IPS DF 19.7 (cell line): ENCODE measurements at places on chromosomes 4 and X.
A peak's percentile ranks its signal among the peaks of the same experiment; 100 is the strongest.

GRCh38 chr4:139438141-139438540, 15.8 kb upstream of the RAB33B start:
- no peak for DNase-seq

- no peak for DNase-seq
Observed at GRCh38 chr4:151144329-151145072, 45.1 kb downstream of the RPS3A start.

- DNase-seq, result no peak
Observed at GRCh38 chr4:24471486-24472160, 112.7 kb downstream of the DHX15 start.

GRCh38 chr4:155419266-155419665, 42.5 kb upstream of the MAP9 start:
- DNase-seq, result no peak

DNA sequence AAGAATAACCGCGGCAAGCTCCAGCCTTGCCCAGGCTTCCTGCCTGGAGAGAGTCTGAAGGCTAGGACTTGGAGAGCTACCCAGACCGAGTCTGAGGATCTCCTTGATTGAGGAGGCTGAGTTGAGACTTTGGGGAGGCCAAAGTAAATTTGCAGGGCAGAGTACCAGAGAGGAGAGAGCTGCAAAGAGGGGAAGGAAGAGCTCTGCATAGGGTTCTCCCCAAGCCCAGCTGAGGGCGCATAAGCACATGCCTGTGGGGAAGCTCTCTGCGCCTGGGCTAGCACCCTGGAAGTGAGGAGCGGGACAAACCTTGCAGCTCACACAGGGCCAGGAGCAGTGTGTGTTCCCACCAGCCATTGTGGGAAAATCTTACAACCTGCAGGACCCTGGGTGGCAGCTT, 56.1 kb downstream of the FAM193A start:
- DNase-seq, result peak; percentile 35

DNA sequence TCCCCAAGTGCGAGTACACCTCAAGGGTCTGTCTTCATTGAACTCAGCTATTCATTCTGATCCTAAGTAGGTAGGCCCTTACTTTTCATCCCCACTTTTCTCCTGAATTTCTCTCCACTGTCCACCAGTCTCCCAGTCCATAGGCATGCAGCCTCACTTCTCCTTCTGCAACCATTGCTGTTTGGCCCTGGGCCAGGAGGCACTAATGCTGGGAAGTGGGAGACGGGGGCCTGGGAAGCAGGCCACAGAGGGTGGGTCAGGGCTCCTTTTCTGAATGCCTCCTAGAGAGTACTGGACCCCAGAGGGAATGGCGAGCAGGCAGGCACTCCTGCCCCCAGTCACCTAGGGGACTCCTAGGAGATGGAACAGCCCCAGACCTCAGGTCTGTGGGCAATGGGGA, 203.5 kb upstream of the RPL34 start:
- no peak for DNase-seq

GRCh38 chrX:130594453-130594916, 192.7 kb downstream of the RBMX2 start:
- DNase-seq, result no peak

DNA sequence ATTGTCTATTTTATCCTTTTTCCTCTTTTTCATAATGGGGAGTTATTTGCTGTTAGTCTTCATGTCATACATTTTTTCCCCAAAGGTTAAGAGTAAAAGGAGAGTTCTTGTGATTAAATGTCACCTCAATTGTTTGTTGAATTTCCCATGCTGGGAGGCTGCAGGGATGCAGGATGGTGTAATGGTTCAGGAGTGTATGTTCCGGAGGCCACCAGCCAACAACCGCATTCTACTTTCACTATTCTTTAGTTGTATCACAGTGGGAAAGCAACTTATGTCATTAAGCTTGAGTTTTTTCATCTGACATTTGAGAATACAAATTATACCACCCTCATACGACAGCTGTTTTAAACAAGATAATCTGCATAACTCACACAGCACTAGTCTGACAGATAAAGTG, 15.4 kb downstream of the AFP start:
- no peak for DNase-seq

DNA sequence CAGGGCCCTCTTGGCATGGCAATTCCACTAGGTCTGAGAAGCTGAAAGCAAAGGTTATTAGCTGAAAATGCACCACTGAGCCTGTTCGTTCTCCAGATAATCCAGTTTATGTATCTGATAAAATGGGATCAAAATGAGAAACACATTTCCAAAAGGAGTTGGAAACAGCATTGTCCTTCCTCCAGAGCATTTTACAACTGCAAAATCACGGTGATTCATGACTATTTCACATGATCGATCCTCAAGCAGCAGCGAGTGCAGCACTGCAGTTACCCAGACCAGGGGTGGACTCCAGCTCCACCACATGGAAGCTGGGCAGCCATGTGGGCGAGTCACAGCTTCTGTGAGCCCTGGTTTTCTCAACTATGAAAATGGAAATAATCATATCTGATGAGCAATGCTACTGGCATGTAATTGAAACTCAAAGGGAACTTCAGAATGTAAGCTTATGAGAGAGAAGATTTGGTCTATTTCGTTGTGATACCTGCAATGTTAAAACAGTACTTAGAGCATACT, 78.7 kb upstream of the MSX1 start:
- DNase-seq, result no peak

DNA sequence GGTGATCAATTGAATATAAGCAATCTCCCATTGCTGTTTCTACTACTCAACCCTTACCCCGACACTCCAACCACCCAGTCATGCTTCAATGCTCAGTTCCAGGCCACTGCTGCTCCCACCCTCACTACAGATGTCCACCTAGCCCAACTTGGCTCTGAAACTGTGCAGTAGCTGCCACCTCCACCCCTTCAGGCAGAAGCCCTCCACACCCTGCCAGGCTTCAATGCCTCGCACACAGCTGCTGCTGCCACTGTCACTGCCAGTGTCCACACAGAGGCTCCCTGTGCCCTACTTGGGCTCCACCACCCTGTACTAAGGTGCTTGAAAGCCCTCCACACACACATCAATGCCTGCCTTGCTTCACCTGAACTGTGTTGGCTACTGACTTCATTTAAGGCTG, 34.6 kb downstream of the LAMTOR3 start:
- no peak for DNase-seq

DNA sequence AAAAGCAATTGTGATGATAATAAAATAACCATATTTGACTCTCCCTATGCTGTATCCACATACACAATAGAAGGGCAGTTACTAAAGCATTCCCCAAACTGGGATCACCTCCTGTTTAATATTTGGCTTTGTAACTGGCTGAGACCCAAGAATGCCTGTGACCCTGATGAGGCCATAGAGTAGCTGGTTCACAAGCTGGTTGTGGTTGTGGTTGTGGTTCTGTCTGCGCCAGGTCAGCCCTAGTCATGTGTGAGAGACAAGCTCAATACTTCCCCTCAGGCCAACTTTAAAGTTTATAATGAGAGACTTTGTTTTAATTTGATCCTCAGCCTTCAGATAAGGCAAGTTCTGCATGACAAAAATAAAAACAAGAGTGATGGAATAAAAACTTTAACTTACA, 209.9 kb downstream of the PARM1 start:
- DNase-seq, result no peak

DNA sequence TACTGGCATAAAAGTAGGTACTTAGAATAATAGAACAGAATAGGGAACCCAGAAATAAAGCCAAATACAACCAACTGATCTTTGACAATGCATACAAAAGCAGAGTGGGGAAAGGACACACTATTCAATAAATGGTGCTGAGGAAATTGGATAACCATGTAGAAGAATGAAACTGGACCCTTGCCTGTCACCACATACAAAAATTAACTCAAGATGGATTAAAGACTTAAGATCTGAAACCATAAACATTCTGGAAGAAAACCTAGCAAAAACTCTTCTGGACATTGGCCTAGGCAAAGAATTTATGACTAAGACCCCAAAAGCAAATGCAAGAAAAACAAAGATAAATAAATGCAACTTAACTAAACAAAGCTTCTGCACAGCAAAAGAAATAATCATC, 45.6 kb downstream of the ARFIP1 start:
- DNase-seq, result no peak

- DNase-seq, result no peak
Observed at GRCh38 chr4:38060829-38061431, 100.7 kb downstream of the PTTG2 start.

- DNase-seq, result no peak
Observed at GRCh38 chr4:4639370-4639769, 97.5 kb upstream of the STX18 start.

GRCh38 chr4:108453366-108453765, 167.0 kb upstream of the RPL34 start:
- no peak for DNase-seq

DNA sequence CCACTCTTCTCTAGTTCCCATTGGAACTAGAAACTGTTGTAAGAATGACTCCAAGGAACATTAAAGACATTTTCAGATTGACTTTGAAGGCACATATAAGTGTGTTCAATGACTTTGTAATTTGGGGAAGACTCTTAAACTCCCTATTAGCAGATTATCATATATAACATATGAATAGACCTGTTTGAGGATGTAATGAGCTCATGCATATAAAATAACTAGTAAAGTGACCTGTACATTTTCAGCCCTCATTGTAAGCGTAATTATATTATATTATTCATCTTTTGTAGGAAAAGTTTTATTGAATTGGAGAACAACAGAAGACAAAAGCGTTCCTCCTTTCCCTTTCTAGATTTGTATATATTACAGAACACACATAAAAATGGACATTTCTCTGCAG, 455.1 kb downstream of the IL1RAPL1 start:
- no peak for DNase-seq

DNA sequence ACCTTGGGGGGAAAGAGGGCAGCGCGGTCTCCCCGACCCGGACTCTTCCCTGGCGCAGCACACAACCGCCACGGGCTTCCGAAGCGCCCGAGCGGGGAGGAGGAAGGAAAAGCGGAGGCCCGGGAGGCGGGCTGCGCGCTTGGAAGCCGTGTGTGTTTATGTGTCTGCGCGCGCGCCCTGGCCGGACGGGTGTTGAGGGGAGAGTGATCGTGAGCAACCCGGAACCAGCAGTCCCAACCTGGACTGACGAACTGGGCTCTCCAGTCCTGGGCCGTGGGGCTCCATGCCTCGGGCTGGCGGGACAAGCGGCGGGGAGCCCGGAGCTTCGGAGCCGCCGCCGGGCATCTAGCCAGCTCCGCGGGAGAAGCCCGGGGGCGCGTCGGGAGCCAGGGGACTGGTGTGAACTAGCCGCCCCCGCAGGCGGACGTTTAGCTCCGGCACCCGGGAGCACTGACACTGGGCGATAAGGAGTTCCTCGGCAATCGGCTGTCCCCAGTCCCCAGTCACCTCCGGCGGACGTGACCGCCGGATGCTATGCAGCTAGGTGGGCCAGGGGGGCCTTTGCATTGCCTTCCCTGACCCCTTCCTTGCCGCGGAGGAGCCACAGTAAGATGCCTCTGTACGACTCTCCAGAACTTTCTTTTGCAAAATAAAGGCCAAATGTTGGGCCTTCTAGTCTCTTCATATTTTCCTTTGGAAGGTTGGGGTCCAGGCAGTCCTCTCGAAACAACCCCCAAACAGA, 74.8 kb upstream of the BCOR start:
- DNase-seq, result no peak

- DNase-seq, result no peak
Observed at GRCh38 chrX:153495362-153495751, 577 bp downstream of the BGN start.

GRCh38 chr4:122555216-122555615, 65.7 kb downstream of the IL21 start:
- no peak for DNase-seq

DNA sequence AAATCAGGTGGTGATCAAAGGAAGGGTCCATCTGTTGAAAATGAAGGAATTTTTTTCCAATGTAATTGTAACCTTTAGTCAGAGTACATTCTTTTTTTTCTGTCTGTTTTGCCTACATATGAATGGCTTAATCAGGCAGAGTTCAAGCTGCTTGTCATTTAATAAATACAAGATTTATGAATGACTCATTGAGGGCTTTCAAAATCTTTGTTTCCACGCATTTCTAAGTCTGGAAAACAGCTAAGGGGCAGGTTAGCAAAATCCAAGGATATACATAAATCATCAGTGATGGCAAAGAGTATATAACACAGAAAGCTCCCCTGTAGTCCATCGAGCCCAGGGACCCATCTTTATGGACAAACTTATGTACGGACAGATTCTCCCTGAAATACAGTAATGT, 1.8 kb downstream of the CA5B start:
- no peak for DNase-seq

DNA sequence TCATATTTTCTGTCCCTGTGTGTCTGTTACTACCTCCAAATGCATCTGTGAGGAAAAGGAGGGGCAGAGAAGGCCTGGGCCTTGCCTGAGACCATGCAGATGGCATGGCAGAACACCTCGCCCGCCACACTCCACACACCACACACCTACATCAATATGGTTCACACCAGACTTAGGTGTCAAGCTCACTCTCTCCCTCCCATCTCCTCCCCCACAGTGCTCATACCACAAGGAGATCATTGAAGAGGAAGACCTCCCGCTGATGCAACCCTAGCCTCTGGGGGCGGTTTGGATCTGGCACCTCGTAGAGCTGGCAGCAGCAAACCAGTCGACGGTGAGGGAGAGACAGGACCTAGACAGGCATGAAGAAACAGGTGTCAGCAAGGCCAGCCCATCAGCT, 16.6 kb upstream of the KDM5C start:
- no peak for DNase-seq

DNA sequence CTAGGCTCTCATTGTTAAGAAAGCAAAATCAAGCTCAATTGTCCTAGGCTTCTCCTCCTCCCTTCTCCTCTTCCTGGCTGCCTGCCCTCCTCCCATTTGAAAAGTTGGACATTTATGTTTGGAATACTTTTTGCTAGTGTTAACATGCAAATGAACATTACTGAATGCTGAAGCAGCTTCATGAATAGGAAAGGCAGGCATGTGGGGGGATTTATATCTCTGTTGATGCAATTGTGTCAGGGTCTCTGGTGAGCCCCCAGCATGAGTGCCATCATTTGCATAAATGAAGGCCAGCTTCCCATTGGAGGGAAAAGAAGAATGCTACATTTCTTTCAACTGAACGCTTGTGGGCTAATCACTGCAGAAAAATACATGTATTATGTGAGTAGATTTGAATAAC, 160.1 kb upstream of the NDST3 start:
- DNase-seq, result no peak

DNA sequence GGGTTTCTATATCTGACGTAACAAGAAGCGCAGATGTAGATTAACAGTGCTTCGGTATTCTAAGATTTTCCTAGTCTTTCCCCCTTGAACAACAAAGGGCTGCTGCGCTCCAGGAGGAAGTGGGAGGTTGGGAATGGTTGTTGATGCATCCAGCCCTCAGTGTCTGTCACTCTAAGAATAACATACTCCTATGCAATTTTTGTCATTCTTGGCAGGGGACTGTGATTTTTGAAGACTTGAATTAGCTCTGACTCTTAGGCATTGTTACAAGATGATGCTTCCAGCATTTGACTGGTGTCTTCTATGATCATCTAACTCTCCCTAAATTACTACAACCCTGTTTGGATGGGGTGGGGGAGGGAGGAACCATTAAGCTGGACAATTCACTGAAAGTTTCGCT, 394.2 kb downstream of the ARHGAP24 start:
- DNase-seq, result no peak

GRCh38 chrX:44155126-44155525, 181.9 kb upstream of the NDP start:
- no peak for DNase-seq

GRCh38 chr4:8090312-8090711, 68.3 kb downstream of the ABLIM2 start:
- DNase-seq, result no peak
